ENCODE measurements at places on chromosomes 12 and 14.

DNA sequence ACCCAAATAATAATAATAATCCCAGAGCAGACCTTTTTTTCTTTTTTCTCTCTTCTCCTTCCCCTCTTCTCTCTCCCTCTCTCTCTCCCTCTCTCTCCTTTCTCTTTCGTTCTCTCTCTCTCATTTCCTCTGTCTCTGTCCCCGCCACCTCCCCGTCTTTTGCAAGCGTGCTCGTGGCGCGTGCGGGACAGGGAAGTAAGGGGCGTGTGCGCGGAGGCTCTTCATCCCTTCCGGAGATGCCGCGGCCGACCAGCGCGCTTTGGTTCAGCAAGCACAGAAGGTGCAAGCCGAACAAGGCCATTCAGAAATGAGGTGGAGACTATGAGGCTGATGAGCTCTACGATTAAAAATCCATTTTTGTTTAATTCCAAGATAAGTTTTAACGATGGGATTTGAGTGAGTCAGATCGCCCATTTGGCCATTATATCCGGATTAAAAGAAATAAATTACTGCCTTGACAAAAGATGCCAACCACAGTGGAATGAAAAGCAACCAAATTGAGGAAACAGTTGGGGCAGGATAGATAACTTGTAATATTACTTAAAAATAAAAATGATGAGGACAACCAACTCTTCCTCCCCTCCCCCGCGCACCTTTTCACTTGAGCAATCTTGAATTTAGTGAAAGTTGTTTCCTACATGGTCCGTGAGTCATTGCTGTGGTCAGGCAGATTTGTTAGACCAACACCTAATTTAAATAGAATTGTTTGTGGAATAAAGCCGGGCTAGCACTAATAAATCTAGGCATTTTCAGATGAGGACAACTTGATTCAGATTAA is 1.2 kb upstream of the AMIGO2 start:
- peak; percentile 66 for DNase-seq

DNA sequence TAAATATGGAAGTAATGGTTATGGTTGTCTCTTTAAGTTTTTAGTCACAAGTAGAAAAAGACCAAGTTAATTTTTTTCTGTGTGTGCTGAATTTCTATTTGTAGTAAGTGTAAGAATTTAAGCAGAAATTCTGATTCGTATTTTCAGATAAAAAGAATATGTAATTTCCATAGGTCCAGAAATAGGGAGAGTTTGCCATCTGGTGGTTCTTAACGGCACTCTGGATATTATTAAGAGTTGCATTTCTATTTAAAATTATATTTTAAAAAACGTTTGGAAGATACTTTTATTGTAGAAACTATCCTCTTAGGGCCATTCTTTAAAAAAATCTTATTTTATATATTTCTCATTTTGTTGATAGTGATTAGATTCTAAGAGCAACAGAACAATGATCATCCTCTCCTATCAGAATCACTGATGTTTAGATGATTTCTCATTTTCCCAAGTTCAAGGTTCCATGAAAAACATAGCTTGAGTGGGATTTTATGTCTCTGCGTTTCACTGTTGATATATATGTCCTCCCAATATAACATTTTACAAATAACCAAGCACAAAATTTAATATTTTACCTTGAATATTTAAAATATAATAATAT is 88.3 kb downstream of the LRRK2 start:
- peak; percentile 47 for DNase-seq

- no peak for DNase-seq
These were observed 59.0 kb downstream of the GALNT16 start for GRCh38 chr14:69318901-69319475.

DNA sequence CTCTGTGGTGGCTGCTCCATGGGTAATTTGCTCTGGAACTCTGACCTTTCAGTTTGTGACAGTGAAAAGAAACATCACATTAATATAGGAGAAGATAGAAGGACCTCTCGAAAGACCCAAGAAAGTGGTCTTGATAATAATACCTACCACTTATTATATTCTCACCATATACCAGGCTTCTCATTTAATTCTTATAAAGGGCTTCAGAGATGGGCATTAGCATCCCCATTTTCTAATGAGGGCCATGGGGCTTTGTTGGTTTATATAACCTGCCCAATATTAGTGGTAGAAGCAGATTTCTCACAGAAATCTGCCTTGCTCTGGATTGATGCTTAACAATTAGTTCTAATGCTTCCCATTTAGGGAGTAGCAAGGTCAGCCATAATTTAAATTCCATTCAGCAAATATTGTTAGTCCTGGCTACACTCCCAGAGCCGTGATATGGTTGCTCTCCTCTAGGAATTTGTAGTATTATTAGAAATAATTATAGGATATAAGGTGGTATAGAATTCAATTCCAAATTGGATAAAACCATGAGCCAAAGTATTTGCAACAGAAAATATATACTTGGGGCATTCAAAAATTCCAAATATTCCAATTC is 7.4 kb upstream of the AMIGO2 start:
- no peak for DNase-seq

GRCh38 chr12:101670007-101670671 is 27.3 kb upstream of the CHPT1 start:
- peak; percentile 85 for DNase-seq

DNA sequence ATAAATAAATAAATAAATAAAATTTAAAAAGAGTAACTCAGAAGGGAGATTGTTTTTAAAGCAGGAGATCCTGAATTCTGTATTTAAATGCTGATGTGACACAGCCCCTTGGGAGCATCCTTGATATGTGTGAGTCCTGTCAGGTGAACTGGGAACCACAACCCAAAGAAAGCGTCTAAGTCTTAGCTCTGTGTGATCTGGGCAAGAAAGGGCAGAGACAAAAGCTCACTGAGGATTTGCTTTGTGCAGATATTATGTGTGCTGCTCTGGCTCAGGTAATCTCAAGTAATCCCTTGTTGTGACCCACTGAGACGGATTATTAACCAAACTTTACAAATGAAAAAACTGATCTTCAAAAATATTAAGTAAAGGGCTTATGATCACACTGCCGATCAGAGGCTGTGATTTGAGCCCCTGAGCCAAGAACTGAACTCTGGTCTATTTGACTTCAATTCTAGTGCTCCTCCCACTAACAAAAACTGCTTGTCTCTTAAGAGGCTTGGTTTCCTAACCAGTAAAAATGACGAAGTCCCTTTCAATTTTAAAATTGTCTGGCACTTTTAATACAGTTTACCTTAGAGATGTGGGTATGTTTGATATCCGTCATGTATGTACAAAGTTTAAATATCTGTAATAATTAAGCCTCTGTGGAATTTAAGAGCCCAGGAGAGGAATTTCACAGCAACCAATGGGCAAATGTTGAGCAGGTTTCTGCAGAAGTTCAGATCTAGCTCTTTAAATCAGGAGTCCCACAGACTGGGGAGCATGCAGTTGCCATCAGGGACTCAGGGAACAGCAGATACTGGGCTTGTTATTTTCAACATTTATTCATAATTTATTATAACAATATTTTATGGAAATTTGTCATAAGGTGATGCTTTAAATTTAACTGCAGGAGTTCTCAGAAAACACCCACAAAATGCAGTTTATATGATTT is 46.1 kb downstream of the CPM start:
- DNase-seq: no peak

- no peak for DNase-seq
These were observed 230.8 kb downstream of the FOXN3 start for GRCh38 chr14:89185919-89186855.

- DNase-seq: no peak
These were observed 827.0 kb downstream of the AACS start for GRCh38 chr12:125892276-125892675.

GRCh38 chr12:30796891-30797371 is 42.2 kb upstream of the CAPRIN2 start:
- DNase-seq: no peak

GRCh38 chr12:89991807-89992590 is 283.4 kb upstream of the ATP2B1 start:
- DNase-seq: no peak

DNA sequence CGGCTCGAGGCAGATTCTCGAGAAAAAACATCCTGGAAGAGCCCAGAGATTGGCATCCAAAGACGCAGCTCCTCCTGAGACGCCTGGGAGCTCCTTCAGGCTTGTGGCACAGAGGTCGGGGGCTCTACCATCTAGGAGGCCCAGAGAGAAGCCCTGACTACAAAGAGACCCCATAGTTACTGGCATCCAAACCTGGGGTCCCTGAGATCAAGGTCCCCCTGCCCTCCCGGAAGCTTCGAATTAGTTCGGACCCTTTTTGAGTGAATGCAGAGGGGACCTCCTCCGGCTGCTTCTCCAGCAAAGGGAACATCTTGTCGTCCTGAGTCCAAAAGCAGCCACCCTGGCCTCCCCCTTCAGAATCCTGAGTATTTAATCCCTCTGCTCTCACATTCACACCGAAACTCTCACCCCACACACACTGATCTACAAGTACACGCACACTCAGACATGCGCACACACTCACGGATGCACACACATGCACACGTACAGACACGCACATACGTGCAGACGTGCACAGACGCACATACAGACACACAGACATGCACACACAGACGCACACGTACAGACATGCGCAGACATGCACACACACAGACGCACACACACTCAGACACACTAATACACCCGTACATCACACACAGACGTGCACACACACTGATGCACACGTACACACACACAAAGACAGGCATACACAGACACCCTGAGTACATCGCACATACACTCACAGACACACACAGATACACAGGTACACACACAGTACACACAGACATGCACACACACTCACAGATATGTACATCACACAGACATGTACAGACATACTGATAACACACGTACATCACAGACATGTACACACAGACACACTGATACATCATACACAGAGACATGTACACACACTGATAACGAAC is 5.9 kb downstream of the ZNF605 start:
- DNase-seq: no peak

- no peak for DNase-seq
These were observed 121.9 kb downstream of the EMP1 start for GRCh38 chr12:13318231-13319015.

- no peak for DNase-seq
These were observed 56.1 kb downstream of the EPS8 start for GRCh38 chr12:15733136-15733535.

DNA sequence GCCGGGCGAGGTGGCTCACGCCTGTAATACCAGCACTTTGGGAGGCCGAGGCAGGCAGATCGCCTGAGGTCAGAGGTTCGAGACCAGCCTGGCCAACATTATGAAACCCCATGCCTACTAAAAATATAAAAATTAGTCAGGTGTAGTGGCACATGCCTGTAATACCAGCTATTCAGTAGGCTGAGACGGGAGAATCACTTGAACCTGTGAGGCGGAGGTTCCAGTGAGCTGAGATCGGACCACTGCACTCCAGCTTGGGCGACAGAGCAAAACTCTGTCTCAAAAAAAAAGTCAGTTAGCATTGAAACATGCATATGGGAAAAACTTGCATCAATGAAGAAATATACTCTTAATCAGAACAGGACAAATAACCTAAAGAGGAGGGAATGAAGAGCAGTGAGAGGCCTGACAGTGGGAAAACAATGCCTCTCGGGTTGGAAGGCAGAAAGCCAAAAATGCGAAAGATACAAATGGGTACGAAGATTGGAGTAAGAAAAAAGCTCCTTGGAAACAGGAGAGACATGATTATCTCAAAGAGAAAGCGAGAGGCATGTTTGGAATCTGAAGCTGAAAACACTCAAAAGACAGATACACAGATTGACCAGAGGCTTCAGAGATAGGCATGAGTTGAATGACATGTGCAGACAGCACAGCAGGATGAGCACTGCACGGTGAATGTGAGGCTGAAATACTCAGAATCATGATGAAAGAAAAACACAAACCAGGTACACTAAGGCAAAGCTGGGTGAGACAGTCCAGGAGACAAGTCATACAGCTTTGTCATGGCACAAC is 30.6 kb downstream of the RESF1 start:
- DNase-seq: no peak

DNA sequence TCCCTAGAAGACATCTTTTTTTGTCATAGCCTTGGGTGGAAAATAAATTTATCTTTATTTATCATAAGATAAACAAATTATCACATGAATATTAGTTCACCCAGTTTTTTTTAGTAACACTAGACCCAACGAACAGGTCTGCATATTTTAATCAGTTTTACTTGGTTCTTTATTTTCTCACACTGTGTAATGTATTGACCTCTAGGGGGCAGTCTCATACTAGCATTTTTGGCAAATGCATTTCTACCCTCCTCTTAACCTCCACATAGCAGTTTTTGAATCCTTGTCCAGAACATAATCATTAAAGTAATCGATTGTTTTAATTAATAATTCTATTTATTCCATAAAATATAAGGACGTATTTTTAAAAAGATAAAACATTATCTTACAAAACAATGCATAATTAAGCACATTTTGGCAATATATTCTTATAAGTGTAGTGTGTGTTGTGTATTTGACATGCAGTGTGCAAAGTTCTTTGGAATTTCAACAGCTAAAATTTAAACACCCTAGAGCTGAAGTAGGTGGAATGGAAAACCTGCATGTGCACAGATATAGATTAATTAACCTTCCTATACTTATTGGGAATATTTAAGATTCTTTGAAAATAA is 31.6 kb upstream of the PTPRQ start:
- DNase-seq: peak; percentile 63

DNA sequence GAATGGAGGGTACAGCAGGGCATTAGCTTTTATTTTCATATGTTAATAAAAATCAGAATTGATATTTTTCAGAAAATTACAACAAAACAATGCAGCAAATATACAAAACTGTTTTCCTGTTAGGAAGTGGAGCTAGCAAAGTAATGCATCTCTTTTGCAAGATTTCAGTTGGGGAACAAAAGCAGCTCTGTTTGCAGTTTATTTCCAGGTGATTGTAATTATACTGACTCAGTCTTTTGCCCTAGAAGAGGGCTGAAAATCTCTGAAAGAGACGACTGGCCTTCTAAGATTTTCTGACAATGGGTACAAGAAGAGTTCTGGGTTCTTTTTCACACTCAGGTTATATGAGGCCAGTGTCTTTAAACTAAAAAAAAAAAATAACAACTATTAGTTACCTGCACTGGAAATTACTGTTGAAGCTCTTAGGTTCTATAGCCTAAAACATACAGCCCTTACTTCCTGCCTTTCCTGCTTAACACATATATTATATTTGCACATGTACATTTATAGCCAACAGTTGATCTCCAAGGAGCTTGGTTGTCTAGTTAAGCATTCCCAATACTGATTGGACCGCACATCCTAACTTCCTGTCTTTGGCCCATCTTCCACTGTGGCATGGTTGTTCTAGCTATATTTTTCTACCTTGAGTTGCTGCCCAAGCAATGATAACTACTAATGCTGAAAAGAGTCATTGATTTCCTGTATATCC is 199.1 kb upstream of the KRR1 start:
- DNase-seq: no peak
